AG04450 (cell line): ENCODE measurements at places on chromosomes 5 and 9. TPM values are rescaled to one million over a fixed set of nuclear protein-coding genes. Genes with fewer than 3 reads are reported as not detected.

Gene MED22
- 14.1 and 20.2 TPM in 2 replicates for polyA plus RNA-seq

Gene AMACR
- 8.0 and 10.0 TPM in 2 replicates for polyA plus RNA-seq

DNA sequence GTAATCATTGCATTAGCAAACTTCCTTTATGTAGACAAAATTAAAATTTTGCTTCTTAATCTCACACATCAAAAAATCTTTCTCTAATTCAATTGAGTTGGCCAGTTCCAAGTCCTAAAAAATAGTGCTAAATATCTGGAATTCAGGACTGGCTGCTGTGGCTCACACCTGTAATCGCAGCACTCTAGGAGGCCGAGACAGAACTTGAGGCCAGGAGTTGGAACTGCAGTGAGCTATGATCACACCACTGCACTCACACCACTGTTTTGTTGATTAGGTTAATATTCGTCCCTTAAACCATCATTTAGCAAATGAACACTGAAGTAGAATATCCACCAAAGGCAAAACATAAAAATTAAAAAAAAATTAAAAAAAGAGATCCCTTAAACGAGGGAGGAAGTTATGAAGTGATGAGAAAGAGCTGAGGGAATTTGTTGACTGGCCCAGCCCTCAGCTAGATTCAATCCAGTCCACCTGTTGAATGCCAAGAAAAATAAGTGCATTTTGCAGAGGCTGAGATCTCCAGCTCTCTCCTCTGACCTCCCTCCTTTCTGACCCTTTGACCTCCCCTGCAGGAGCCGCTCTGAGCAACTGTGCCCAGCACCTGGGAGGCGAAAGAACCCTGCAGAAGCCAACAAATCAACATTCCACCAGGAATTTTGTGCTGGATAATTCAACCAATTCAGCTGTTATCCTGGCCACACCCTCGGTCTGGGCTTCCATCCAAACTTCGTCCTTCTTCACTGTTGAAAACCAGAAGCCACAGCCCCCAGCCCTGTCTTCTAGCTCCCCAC is 96.8 kb downstream of the OR2K2 start:
- no peak for DNase-seq

- no peak for DNase-seq
Observed at GRCh38 chr5:154811239-154811638, 39.2 kb downstream of the FAXDC2 start.

GRCh38 chr9:130913599-130914416 is 17.2 kb upstream of the QRFP start:
- no peak for DNase-seq

GRCh38 chr5:74019923-74020322 is 393.9 kb downstream of the ARHGEF28 start:
- DNase-seq: no peak

Gene GPR21
- 0.35 TPM in 1 of 2 replicates, not detected in the other for polyA plus RNA-seq

Gene TMEFF1
- polyA plus RNA-seq: 0.32 and 0.45 TPM in 2 replicates

GRCh38 chr9:136621734-136622093 is 41.0 kb upstream of the EGFL7 start:
- DNase-seq: no peak

Gene CDH9
- not detected in 2 replicates for polyA plus RNA-seq
